Left ventricle myocardium inferior (tissue), 1 donor: ENCODE measurements at places on chromosomes 7 and 10. TPM values are rescaled to one million over a fixed set of nuclear protein-coding genes. Genes with fewer than 3 reads are reported as not detected.

STEAP4 gene
- total RNA-seq: 15.7 TPM

DRGX gene
- not detected for total RNA-seq

MRPS33 gene
- total RNA-seq: 123 TPM

TDRD1 gene
- 1.9 TPM for total RNA-seq
